ENCODE measurements at places on chromosomes 2 and 18. TPM values are rescaled to one million over a fixed set of nuclear protein-coding genes. Genes with fewer than 3 reads are reported as not detected.

Gene SERPINB13
- total RNA-seq: not detected

Gene LYPD6
- 1.8 TPM for total RNA-seq

Gene CKAP2L
- 10.3 TPM for total RNA-seq

Gene GALNT14
- total RNA-seq: not detected

DNA sequence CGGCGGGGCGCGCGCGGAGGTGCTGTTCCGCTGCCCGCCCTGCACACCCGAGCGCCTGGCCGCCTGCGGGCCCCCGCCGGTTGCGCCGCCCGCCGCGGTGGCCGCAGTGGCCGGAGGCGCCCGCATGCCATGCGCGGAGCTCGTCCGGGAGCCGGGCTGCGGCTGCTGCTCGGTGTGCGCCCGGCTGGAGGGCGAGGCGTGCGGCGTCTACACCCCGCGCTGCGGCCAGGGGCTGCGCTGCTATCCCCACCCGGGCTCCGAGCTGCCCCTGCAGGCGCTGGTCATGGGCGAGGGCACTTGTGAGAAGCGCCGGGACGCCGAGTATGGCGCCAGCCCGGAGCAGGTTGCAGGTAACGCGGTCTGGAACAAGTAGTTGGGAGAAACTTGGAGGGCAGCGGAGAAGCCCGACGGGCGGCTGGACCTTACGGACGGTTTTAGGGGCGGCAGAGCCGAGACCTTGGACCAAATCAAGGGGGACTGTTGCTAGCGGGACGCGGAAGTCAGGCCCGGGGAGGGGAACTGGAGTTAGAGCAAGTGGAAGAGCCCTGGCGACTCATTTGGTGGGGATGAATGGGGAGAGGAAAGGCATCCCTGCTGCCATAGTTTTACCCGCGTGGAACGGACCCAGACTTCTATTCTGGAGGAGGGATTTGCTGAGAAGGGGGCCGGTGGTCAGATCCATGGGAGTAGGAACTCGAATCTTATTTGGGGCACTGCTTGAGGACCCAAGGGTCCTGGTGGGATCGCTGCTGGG lies 573 bp downstream of the IGFBP2 start:
- DNase-seq: no peak

DNA sequence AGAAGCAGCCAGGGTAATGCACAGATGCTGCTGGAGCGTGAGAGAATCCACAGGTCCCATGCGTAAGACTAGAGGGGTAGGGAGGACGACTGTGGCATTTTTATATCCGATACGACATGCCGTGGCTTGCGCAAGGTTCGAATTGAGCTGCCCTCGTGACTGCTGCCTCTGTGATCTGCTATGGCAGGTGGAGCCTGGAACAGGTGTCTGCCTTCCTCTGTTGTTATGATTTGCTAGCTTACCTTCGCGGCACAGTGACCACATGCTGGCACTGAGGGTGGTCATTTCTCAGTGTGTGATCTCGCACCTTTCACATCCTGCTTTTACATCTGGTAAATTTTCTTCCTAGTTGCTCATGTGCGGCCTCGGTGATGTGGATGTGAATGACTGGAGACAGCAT lies 240.2 kb downstream of the ALPK2 start:
- DNase-seq: no peak

- DNase-seq: no peak
Measured at GRCh38 chr2:138712212-138712979, 67.8 kb downstream of the NXPH2 start.

GRCh38 chr2:10053351-10053750 lies 10.0 kb downstream of the KLF11 start:
- no peak for DNase-seq

- no peak for DNase-seq
Measured at GRCh38 chr2:189304360-189304759, 124.8 kb upstream of the COL5A2 start.

DNA sequence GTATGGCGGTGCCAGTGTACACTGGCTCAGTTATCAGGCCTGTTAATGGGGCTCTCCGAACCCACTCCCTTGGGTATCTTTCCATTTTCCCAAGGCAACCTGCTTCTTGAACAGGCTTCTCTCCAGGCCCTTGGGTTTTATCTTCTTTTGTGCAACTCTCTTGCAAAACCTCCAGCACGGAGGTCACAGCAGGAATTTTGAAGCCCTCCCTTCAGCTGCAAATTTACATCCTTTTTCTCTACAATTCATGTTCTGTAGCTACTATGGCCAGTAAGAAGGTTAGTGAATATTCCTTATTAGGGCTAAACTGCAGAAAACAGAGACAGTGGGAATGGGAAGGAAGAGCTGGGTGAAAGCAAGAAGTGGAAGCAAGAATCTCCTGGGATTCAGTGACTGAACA lies 10.4 kb upstream of the NPAS2 start:
- no peak for DNase-seq

GRCh38 chr2:162057426-162057825 lies 16.6 kb downstream of the DPP4 start:
- DNase-seq: no peak

GRCh38 chr18:50662775-50663383 lies 103.0 kb downstream of the MAPK4 start:
- no peak for DNase-seq

DNA sequence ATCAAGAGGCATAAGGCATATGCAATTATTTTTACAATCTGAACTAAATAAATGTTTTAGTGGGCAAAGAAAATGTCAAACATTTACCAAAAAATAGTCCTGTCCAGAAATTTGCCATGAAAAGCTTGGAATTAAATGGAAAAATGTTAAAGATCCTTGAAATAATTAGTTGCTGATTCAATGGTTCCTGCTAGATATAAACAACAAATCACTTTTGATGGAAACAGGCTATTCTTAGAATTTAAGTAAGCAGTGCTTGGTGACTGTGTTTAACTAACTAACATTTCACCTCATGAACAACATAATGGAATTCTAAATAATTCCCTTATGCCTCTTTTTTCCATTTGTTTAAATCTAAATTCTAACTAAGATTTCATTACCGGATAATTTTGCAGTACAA lies 3.9 kb downstream of the RND3 start:
- DNase-seq: no peak

DNA sequence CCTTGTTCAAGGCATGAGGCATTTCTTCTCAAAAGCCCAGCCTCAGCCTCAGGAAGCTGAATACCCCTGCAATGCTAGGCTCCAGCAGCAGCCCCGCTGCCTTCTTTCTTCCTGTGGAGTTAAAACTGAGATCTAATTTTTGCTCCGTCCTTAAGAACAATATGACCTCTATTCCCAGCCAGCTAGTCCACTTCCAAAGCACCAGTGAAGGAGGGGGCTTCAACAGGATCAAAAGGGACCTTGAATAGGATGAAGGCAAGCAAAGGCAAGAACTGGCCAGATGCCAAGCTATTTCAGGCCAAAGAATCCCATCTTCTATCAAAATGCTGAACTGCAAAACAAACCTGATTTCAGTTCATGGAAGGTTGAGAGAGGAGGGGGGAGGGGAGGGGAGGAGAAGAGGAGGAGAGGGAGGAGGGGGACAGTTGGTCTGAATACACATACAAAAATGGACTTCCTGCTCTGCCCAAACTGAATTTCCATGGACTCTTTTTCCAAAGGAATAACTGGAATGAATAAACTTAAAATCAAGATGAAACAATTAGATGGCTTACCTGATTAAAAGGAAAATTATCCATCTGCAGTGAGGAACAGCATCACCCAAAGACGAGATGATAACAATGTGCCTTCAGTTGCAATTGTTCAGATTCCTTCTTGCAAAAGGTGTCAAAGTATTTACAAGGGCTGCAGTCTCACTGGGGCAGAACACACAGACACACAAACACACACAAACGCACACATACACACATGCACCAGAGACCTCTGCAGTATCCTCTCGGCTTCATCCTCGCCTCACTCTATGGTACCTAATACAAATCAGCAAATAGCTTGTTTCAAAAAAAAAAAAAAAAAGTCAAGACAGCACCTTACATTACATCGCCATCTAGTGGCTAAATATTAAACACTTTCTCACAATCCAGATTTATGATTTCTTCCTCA lies at the start of gene SCN1A:
TSS of gene SCN1A (minus strand) at position 804 of the 939 bp plus-strand sequence. CDS start 54,399 bp downstream, outside the sequence.
- peak; percentile 17 for DNase-seq

DNA sequence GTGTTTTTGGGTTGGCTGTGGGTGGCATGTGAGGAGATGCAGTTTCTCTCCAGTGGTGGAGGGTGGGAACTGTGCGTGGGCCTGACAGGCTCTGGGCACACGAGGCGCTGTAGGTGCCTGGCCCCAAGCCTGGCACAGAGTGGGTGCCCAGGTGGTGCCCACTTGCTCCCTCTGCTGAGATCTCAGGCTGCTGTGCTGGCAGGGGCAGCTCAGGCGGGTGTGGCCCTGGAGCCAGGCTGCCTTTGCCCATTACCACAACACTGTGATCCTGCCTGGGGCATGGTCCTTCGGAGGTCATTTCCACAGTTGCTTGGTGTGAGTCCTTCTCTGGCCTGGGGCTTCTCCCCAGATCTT lies 20.4 kb downstream of the TSHZ1 start:
- no peak for DNase-seq

GRCh38 chr2:80858965-80859364 lies 554.4 kb upstream of the LRRTM1 start:
- DNase-seq: no peak
